ENCODE measurements at places on chromosomes 7 and 10.

DNA sequence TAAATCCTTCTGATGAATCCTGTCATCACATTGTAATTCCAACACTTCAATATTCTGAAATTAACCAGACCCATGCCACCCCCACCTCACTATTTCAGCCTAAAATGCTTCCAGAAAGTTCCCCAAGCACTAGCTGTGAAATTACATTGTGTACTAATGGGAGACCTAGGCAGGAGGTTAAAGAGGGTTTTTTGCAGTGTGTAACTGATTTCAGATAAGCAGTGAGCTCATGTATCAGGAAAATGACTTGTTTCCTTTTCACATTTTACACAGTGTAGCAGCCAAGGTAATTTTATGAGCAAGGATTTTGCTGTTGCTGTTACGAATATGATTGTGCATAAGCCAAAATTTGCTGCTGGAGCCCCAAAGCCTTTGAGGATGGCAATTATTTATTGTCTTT lies 129.0 kb downstream of the INHBA start:
- DNase-seq = no peak

GRCh38 chr10:69957886-69958555 lies 94.6 kb upstream of the MACROH2A2 start:
- peak; percentile 32 for DNase-seq

GRCh38 chr7:875476-876076 lies 778 bp upstream of the GET4 start:
- DNase-seq = no peak

- no peak for DNase-seq
Observed at GRCh38 chr10:14519785-14520184, 189.1 kb upstream of the FRMD4A start.

- no peak for DNase-seq
Observed at GRCh38 chr10:42304341-42304740, 334.0 kb downstream of the ZNF33B start.

DNA sequence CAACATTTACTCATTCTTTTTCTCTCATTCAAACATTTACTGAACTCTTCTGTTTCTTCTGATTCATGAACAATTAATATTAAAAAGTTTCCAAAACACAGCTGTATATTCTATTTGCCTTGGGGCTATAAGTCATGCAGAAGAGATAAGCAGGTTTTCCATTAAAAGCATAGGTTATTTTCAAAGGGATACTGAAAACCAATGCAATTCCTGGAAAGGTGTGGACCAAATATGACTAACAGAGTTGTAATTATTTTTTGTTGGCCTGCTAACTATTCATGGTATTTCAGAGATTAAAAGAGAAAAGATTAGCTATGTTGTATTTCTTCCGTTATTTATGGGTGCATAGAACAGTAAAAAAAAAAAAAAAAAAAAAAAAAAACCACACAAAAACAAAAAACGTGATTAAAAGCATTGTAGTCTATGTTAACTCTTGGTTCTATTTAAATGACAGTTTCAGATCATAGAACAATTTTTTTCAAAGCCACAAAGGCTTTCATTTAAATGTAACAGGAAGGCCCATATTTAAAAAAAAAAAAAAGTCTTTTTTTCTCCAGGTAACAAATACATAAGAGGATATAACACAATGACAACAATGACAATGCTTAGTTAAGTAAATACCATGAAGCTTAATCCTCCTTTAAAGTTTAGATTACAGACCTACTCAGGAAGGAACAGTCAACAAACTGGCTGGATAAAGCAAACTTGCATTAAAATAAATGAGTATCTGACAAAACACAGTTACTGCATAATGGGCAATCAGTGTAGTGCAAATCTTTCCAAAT lies 1042.9 kb downstream of the GATA3 start:
- DNase-seq = no peak

DNA sequence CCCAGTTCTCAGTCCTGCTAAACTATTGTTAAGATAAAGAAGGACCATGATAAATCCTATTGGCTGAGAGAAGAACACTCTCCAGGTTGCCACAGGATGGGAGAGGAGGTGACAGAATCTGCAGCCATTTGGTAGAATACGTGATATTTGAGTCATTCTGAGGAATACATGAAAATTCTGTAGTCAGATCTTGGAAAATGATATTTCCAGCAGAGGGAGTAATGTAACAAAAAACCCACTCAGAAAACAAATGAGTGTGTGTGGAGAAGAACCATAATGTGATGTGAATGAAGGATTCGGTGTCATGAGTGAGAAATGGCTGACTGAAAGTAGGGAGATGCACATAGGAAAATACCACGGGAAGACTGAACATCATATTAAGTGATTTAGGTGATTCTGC lies 128.5 kb upstream of the PFKP start:
- DNase-seq = no peak

GRCh38 chr10:31940839-31941653 lies 12.4 kb upstream of the ARHGAP12 start:
- DNase-seq = peak; percentile 25

DNA sequence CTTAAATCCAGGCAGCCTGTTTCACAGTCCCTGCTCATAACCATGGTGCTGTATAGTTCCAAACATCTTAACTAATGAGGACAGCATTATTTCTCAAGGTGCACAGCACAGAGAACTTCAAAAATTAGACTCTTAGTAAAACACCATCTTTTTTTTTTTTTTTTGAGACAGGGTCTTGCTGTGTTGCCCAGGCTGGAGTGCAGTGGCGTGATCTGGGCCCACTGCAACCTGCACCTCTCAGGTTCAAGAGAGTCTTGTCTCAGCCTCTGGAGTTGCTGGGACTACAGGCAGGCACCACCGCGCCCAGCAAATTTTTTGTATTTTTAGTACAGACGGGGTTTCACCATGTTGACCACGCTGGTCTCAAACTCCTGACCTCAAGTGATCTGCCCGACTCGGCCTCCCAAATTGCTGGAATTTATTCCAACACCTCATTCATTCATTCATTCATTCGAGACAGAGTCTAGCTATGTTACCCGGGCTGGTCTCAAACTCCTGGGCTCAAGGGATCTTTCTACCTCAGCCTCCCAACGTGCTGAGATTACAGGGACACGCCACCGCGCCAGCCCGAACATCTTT lies 507 bp upstream of the TMEM254 start:
- DNase-seq = no peak

DNA sequence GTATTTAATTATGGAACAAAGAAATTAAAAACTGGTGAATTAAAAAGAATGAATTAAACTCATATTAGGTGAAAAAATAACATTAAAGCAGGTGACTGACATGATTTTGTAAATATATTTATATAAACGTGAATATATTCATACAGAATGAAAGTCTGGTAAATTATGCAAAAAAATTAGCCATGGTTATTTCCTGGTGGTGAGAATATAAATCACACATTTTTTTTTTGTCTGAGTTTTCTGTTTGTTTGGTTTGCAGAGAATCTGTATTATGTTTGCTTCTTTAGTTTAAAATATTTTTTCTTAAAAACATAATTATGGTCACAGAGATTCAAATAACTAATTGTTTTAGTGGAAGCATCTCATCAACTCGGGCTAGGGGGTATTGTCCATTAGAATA lies 73.0 kb upstream of the CSTF2T start:
- DNase-seq = no peak

DNA sequence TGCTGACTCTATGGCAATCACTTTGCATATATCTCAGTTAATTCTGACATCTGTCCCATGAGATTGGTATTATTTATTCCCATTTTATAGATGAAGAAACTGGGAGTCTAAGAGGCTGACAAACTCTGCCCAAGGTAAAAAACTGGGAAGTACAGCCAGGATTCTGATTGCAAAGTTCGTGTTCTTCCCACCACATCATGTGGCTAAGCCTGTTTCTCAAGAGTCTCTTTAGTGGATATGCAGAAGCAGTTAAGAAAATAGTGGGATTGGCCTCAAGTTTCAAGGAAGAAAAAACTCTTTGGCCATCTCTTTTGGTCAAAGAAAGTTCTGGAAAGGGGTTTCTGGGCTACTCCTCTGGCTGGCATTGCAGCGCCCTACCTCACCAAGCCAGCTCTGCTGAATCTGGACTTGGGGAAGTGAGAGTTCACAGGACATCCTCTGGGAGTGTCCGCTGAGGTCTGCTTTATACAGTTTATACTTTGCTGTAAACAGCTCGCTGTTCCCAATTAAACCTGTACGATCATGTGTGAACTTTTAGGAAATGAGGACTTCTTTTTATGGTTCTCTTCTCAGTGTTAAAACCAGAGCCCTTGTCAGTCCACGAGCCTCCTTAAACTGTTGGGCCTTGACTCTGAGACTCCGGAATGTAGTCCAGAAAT lies 12.2 kb upstream of the BMPR1A start:
- peak; percentile 31 for DNase-seq

DNA sequence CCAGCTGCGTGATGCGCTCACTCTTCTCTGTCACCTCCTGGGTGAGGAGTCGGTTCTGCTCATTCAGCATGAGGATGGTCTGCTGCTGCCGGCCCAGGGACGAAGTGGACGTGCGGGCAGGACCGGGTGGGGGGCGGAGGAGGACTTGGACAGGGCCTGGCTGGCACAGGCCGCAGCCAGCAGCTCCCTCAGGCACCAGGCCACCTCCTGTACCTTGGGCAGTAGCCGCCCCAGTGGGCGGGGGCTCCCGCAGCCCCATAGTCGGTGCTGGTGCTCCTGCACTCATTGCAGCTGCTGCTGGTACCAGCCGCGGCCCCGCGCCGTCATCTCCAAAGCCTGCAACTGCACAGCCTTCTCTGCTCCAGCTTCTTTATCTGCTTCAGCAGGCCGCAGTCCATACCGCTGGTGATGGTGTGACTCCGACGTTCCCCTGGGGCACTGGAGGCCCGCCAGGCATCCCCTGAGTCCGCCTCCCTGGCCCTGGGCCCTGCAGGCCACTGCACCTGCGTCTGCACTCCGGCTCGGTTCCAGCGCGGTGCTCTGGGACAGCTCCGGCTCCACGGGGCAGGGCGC lies 884.9 kb upstream of the ZNF722 start:
- no peak for DNase-seq

DNA sequence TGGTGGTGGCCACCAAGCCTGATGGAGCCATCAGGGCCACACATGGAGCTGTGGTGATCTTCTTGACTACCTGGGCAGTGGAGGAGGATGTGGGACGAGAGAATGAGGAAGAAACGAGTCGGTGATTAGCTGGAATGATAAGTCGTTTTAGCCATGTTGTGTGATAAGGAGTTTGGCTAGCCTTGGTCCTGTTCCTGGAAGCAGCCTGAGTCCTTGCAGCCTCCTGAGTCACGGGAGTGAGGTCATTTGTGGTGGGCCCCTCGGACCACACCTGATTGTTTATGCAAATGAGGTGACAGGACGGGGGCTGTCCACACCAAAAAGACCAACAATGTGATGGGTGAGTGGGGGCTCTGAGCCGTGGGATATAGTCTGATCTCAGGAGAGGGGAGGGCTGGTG lies 554.4 kb downstream of the PTPRN2 start:
- no peak for DNase-seq

- no peak for DNase-seq
Observed at GRCh38 chr7:45294559-45294958, 137.0 kb downstream of the RAMP3 start.

- DNase-seq = no peak
Observed at GRCh38 chr10:49072166-49072885, 43.0 kb downstream of the VSTM4 start.

DNA sequence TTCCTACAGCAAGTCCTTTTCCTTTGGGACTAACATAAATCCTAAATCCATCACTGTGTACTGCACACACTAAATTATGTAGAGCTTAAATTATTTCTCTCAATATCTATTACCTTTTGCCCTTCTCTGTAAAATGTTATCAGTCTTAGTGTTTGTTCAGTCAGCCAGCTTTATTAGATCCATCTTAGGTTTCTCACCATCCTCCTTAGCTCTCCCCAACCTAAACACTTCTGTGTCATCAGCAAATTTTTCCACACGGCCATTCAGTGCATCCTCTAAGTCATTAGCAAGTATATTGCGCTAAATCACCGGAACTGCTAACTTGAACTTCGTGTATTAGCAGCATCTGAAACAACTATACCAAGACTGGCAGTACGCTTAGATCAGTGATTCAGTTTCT lies 142.1 kb upstream of the ZNF438 start:
- no peak for DNase-seq

- DNase-seq = no peak
Observed at GRCh38 chr7:151101621-151102396, 15.5 kb downstream of the AGAP3 start.

GRCh38 chr7:34806831-34807230 lies 148.8 kb downstream of the NPSR1 start:
- no peak for DNase-seq

GRCh38 chr7:149708026-149708425 lies 65.4 kb downstream of the ZNF467 start:
- no peak for DNase-seq

DNA sequence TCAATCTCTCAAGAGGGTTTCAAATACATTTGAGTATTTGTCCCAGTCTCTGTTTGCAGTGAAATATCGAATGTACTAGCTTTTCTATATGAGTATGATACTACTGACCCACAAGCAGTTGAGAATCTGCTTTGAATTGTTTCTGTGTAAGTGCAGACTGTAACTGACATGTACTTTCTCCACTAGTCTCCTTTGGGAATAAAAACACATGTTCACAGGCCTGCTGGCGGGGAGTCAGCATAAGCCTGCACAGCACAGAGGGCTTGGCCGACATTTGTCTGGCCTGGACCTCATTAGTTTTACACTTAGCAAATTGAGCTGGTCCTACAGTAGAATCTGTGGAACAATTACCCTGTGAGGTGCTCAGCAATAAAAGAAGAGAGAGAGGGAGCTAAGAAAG lies 72.6 kb downstream of the ITGB8 start:
- peak; percentile 89 for DNase-seq

GRCh38 chr7:131488361-131488760 lies 68.1 kb downstream of the PODXL start:
- DNase-seq = no peak

- DNase-seq = no peak
Observed at GRCh38 chr7:128003167-128003566, 28.1 kb downstream of the LRRC4 start.

GRCh38 chr10:60182691-60183090 lies 207.0 kb downstream of the ANK3 start:
- DNase-seq = no peak

GRCh38 chr7:98212532-98213041 lies 1.3 kb downstream of the BHLHA15 start:
- DNase-seq = no peak

DNA sequence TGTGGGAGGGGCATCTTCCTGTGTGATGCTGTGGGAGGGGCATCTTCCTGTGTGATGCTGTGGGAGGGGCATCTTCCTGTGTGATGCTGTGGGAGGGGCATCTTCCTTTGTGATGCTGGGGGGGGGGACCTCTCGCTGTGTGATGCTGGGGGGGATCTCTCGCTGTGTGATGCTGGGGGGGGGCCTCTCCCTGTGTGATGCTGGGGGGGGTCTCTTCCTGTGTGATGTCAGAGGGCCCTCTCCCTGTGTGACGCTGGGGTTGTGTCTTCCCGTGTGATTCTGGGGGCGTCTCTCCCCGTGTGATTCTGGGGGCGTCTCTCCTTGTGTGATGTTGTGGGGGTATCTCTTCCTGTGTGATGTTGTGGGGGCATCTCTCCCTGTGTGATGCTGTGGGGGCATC lies 27.9 kb upstream of the DPYSL4 start:
- no peak for DNase-seq

Data from tongue (tissue), 3 donors.